ENCODE measurements at places on chromosomes 1 and 21.

GRCh38 chr1:205593967-205594366 is 37.8 kb downstream of the ELK4 start:
- no peak for DNase-seq

DNA sequence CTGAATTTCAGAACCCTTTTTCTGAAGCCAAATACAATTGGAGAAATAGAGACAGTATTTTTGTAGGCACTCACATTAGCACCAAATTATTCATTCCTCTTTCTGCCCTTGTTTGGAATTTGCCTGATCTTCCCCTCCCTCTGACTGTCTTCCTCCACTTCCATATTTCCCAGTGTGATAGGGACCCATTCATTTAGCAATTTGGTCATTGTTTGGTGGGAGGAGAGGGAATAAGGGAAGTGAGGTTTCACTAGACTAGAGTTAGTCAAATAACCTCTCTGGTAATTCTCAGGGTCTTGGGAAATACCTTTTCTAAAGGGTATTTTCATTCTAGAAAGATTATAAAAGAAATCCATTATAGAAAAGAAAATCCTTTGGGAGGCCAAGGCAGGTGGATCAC is 31.0 kb upstream of the MTMR11 start:
- no peak for DNase-seq

DNA sequence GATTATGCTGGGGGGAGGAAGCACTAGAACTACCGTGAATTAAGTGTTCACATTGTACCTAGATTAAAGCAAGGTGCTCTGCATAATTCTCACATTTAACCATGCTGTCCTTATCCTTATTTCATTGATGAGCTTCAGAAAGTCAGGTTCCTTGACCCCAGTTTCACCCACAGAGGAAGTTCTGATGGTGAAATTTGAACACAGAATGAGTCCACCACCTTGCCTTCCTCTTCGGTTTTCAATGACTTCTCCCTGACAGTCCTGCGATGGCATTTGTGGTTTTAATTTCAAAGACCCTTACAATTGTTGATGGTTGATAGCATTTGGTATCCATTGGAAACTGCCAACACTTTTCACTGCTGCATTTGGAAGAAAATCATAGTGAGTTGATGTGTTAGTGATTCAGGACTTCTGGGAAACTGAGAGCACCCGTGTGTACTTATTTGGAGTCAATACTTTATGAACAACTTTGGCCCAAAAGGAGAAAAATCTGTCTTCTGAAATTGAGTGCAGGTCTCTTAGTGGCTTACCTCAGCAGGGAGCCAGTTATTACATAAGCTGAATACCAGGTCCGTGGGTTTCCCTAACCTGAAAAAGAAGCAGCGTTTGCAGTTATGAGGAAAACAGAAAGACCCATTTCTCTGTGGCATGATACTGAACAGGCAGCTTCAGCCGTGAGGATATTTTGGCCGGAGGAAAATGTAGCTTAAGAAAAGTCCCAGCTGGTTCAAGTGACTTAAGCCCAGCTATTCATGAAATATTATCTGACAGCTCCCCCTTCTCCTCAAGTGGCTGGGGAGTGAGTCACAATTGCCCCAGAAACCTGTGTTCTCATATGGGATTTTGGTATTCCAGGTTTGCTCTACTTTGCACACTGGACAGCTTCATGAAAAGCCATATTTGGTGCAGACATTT is 47.5 kb downstream of the ROR1 start:
- DNase-seq: no peak

- no peak for DNase-seq
These were observed 1.3 kb downstream of the DLGAP3 start for GRCh38 chr1:34928066-34928696.
